ENCODE measurements at places on chromosomes 12 and 14. TPM values are rescaled to one million over a fixed set of nuclear protein-coding genes. Genes with fewer than 3 reads are reported as not detected.

The SRGAP1 gene
- total RNA-seq, result 8.5 TPM

The CSRP2 gene
- total RNA-seq, result 9.9 TPM

The CHGA gene
- not detected for total RNA-seq

The EIF2B1 gene
- total RNA-seq, result 41.2 TPM

The BMP4 gene
- 19.9 TPM for total RNA-seq

The CYP46A1 gene
- 0.59 TPM for total RNA-seq

The TPPP2 gene
- not detected for total RNA-seq

The PTCSC3 gene
- not detected for total RNA-seq

The LRTM2 gene
- total RNA-seq, result not detected

The TGM1 gene
- 17.8 TPM for total RNA-seq

The AMIGO2 gene
- total RNA-seq, result 23.5 TPM

The KERA gene
- not detected for total RNA-seq

The LRRC9 gene
- not detected for total RNA-seq

The MYRFL gene
- total RNA-seq, result not detected

The IKZF4 gene
- 23.0 TPM for total RNA-seq

The FGD4 gene
- total RNA-seq, result 78.6 TPM

The POP5 gene
- total RNA-seq, result 15.9 TPM

The BBOF1 gene
- total RNA-seq, result 4.4 TPM

The SMIM41 gene
- total RNA-seq, result 5.0 TPM

The TSPAN9 gene
- total RNA-seq, result 54.6 TPM

The ZCRB1 gene
- total RNA-seq, result 46.8 TPM

The TMEM52B gene
- total RNA-seq, result 0.79 TPM

The TMEM132D gene
- 0.86 TPM for total RNA-seq

The DAD1 gene
- total RNA-seq, result 123 TPM

The GZMH gene
- total RNA-seq, result 4.0 TPM

The STAB2 gene
- 2.4 TPM for total RNA-seq

The FOXJ2 gene
- 17.3 TPM for total RNA-seq

The SLC39A9 gene
- total RNA-seq, result 17.8 TPM

The PPP4R3A gene
- 67.9 TPM for total RNA-seq

The DDN gene
- not detected for total RNA-seq

The LRIG3 gene
- 91.8 TPM for total RNA-seq

The NRXN3 gene
- 9.4 TPM for total RNA-seq

The PZP gene
- 2.0 TPM for total RNA-seq

The ERO1A gene
- total RNA-seq, result 51.3 TPM

The GPR137C gene
- total RNA-seq, result 1.0 TPM

The KRT80 gene
- 8.1 TPM for total RNA-seq

The RNF212B gene
- not detected for total RNA-seq

The KCNMB4 gene
- 6.9 TPM for total RNA-seq

The RNASE7 gene
- total RNA-seq, result not detected

The VRTN gene
- not detected for total RNA-seq

The MAP1LC3B2 gene
- 2.7 TPM for total RNA-seq

The TTC9 gene
- 5.0 TPM for total RNA-seq

All from upper lobe of left lung (tissue), 6 donors.